AG04450 (cell line): ENCODE measurements at places on chromosomes 1 and 21.

GRCh38 chr1:227709451-227709850 lies 25.7 kb downstream of the JMJD4 start:
- no peak for DNase-seq

DNA sequence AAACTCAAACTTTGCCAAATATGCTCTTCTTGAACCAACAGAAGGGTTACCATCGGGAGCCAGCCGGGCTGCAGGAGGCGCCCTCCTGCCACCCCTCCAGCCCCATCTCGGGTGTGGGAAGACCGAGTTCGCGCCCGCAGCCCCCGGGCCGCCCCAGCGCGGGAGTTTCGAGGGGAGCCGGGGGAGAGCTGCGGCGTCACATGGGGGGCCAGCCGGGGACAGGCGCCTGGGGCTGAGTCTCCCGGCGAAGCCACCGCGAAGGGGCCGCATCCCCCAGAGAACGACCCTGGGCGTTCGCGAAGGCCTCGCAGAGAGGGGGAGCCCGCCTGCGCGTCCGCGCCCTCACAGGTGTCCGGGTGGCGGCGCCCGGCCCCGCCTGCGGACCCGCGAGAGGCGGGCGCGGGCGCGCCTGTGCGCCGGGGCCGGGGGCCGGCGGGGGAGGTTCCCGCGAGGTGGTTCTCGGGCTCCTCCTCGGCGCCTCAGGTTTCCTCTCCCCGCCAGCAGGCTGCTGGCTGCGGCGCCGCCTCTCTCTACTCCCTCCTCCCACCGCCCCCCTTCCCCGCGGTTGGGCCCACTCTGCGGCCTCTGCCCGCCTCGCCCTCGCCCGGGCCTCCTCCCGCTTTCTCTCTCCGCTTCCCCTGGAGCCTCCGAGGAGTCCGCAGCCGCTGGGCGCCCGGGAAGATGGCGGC lies at the start of gene RAVER2:
Gene RAVER2, plus strand, starts transcription at position 584 of the 689 bp plus-strand sequence. Its CDS starts 98 bp downstream, at position 682.
- DNase-seq, result peak; percentile 11

DNA sequence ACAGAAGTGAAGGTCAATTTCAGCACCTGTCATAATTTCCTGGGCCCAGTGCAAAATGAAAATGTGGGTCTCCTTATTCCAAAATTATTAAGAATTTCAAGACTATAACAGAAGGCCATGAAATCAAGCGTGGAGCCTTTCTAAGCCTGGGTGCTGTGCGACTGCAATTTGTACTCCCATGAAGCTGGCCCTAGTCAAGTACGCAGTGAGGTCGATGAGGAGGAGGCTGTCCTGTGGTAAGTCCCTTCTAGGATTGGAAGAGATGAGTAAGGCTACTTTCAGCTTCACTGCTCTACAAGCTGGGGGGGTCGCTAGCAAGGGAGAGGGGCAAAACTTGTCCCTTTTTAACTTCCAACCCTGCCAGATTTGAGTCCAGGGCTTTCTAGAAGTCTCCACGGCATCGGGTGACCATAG lies 410 bp upstream of the NUDC start:
- no peak for DNase-seq

DNA sequence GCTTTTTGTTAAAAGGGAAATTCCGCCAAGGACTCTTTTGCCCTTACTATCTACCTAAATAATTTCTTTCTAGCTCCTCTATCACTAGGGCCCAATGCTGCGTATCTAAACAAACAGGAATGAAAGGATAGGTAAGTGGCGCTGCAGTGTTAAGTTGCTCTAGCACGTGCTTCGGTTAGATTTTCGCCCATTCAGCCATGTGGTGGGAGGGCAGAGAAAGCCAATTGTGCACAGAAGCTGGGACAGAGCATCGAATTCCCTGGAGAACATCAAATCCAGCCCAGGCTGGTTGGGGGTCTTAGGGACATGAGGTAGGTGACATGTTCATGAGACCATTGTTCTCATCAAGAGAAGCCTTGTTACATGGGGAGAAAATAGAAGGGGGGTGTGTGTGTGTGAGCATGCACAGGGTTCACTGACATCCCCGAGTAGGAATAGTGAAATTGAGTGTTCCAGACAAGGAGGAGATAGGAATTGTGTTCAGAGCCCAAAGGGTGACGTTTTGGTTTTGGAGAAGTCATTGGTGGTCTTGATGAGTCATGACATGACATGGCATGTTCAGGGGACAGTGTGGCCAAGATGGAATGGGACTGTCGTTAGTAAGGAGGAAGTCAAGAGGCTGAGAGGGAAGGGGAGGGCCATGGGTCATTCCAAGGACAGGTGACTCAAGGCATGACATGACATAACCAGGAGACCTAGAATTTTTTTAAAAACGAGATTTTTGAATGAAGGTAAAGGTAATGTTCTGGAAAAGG lies 107.1 kb downstream of the TLR5 start:
- no peak for DNase-seq

DNA sequence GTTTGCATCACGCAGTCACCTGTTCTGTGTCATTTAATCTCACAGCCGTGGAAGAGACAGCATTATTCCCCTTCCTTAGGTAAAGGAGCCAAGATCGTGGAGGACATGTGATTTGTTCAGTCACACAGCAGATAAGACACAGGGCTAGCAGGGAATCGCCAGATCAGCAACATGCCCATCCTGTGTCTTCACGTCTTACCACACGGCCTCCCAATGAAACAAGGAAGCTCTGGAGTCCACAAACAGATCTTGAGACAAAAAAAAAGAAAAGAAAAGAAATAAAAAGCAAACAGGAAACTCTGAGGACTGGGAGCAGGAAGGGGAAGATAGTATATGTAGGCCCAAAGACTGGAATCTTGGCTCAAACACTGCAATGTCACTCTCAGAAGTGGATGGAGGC lies 155.3 kb downstream of the ADSS2 start:
- DNase-seq, result no peak

GRCh38 chr1:174643206-174643605 lies 195.4 kb downstream of the GPR52 start:
- DNase-seq, result no peak

- DNase-seq, result no peak
These were observed 163.5 kb upstream of the LMO4 start for GRCh38 chr1:87165177-87165576.

DNA sequence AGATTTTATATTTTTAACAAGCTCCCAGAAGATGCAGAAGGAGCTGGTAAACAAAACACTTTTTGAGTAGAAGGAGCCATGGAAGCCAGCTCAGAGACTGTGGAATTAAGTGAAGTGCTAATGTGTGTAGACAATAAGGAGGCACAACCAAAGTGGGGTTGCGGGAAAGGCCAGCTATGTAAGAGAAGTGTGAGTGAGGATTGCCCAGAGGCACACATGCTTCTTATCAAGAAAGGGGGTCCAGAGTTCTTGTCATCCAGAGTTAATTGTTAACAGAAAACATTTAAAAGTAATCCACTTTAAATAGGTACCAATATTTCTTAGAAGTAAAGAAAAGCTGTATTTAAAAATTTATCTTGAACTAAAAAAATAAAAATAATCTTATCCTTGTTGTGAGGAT lies 136.8 kb downstream of the OLFM3 start:
- no peak for DNase-seq

DNA sequence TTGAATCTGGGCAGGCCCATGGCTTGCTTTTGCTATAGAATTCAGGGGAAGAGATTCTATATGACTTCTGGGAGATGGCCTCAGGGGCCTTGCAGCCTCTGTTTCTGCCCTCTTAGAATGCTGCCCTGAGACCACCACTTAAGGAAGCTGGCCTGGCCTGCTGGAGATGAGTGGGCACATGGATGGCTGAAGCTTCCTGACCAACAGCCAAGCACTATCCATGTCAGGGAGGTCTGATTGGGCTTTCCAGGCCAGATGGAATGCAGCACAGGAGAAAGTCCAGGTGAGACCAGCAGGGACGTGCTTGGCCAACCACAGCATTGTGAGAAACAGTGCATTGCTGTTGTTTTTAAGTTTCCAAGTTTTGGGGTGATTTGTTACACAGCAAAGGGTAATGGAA lies 308.1 kb downstream of the PTPRU start:
- DNase-seq, result no peak

DNA sequence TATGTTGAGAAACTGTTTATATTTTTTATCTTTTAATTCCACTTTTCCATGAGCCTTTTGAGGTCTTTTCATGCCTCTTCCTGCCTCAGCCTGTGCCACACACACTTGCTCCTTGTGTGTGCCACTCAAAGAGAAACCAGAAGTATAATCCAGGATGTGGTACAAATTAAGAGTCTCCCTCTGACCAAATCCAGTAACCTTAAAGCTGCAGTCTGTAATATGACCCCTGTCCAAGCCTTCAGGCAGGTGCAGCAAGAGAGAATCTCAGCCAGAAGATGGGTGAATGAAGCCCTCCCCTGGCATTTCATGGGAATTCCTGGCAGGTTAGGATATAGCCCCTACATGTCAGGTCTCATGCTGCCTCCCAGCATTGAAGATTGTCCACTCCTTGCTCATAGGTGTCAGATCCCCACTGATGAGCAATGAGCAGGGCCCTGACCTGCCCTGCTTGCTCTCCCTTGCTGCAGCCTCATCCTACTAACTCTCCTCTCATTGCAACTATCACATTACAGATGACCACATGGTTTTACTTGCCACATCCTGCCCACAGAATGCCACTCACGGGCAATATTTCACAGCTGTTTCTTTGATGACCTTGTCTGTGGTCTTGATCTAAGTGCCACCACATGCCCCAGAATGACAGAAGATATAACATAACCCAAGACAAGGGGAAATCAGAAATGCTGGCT lies 169.3 kb downstream of the SEC16B start:
- no peak for DNase-seq

- DNase-seq, result no peak
These were observed 4.7 kb downstream of the NSUN4 start for GRCh38 chr1:46345281-46345680.

DNA sequence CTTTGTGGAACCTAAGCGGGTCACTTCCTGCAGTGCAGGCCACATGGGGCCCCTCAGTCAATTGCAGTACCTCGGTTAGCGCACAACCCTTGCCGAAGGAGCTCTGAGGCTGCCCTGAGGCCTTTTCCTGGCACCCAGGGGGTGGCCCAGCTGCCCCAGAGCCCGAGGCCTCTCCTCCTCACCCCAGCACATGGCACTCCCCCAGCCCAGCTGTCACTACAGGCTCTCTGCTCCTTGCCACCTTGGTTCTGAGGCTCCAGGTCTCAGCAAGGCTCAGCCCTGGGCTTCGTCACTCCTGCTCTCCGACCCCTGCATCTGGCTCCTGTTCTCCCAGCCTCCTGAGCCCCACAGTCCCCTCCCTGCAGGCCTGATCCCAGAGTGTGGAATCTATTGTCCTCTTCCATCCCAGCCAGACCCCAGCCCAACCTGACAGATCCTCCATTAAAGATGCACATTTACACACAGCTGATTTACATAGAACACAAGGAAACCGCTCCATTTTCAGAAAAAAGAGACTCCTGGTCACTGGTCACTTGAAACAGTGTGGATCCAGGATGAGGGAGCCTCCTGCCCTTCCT lies 192.8 kb upstream of the POU3F1 start:
- DNase-seq, result no peak

DNA sequence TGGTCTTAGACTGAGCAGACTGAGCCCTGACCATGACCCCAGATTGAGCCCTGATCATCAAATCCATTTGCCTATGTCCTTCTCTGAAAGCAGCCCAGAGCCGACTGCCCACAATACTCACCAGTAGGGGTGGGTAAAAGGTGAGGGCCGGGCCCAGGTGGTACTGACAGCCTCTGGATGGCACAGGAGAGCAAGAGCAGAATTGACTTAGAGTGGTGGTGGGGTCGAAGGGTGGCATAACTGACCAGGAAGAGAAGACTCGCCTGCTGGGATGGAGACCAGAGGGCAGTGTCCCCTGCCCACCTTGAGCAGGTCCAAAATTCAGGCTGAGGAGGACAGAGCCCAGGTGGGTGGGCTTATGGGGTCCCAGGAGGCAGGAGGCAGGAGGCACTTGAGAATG lies 161.3 kb upstream of the POU3F1 start:
- DNase-seq, result no peak

DNA sequence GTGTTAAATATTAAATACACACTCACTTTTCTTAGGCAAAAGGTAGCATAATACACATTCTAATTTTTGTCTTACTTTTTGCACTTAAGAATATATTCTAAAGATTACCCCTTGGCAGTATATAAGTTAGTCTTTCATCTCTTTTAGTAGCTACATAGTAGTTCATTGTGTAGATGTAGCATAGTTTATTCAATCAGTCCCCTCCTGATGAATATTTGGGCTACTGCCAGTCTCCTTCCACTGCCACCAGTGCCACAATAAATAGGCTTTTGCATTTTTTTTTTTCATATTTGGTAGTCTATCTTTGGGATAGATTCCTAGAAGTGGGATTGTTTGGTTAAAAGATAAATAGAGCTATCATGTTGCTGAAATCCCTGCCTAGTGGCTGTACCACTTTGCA lies 388.8 kb upstream of the RUNX1 start:
- DNase-seq, result no peak

GRCh38 chr1:212670301-212670700 lies 29.3 kb downstream of the BATF3 start:
- DNase-seq, result no peak

GRCh38 chr1:243742819-243743218 lies 107.2 kb downstream of the AKT3 start:
- peak; percentile 45 for DNase-seq

GRCh38 chr1:35706846-35707600 lies 11.7 kb downstream of the C1orf216 start:
- no peak for DNase-seq

DNA sequence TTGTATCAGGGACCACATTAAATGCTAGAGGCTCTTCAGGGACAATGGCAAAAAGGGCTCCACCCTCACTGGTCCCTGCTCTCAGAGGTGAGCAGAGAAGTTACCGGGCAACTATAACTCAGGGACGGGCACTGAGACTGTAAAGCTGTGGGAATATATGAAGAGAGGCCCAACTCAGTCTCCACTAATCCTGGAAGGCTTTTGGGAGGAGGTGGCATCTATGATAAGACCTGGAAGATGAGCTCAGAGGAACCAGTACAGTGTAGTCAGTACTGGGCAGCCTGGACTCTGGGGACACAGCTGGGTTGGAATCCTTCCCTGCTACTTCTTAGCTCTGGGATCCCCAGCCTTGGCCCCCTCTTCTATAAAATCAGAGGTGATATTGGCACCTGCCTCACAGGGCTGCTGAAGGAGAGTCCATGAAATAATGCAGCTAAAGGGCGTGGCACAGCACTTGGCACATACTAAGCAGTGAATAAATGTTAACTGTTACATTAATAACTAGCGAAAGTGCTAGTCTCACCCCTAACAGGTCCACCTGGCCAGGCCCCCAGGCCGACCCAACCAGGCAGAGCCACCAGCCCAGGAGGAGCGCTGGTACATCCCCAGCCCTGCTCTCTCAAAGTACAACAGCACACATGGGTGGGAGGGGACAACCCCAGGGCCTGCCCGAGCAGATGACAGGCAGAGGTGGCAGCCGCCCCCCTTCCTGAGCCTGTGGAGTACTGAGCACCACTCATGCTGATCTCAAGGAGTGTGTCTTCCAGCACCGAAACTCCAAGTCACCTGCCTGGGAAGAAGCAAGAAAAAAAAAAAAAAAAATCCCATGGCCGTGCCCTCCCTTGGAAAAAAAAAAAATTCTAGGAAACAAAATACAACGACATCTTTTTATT lies 62.7 kb downstream of the CASZ1 start:
- DNase-seq, result no peak

GRCh38 chr21:27475363-27475955 lies 508.6 kb upstream of the ADAMTS5 start:
- DNase-seq, result no peak
